Left renal cortex interstitium (tissue), 4 donors: ENCODE measurements at places on chromosomes 5 and 9. TPM values are rescaled to one million over a fixed set of nuclear protein-coding genes. Genes with fewer than 3 reads are reported as not detected.

DNA sequence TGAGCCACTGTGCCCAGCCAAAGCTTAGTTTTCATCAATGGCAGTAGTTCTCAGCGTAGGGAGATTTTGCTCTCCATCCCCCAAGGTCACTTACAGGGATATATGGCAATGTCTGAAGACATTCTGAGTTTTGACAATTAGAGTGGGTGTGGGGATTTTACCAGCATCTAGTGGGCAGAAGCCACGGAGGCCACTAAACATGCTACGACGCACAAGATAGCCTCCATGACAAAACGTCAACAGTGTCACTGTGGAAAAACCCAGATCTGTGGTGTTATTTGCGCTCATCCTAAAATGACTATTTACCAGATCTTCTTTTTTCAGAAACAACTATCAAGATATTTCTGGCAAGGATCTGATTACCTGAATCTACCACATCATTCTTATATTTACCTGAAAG lies 68.2 kb downstream of the CDC14B start:
- DNase-seq: no peak

- no peak for DNase-seq
Observed at GRCh38 chr9:126207256-126207655, 119.4 kb upstream of the MVB12B start.

- DNase-seq: no peak
Observed at GRCh38 chr9:8616414-8616813, 816.8 kb upstream of the DMAC1 start.

DNA sequence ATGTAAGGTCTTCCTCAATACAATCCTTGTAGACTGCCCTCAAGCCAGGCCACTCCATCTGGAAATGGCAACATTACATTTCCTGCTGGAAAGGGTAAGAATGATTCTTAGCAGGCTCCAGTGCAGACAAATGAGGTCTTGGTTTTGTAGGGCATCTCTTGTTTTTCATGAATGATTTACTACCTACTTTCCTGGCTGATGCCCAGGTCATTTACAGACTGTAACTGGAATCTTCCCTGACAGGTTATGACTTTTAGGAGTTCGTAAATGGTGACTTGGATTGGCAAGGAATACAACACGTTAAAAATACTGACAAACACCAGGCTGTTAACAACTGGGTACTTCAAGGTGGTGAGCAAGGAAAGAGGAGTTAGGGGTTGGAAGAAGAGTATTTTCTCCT lies 510.5 kb upstream of the TNC start:
- no peak for DNase-seq

GRCh38 chr9:86854898-86855523 lies 92.3 kb downstream of the GAS1 start:
- peak; percentile 83 for DNase-seq

DAB2 gene
- 224 TPM for polyA plus RNA-seq

- no peak for DNase-seq
Observed at GRCh38 chr5:96629774-96630173, 32.4 kb upstream of the CAST start.

GRCh38 chr5:168749391-168750100 lies 170.4 kb upstream of the PANK3 start:
- DNase-seq: no peak

DNA sequence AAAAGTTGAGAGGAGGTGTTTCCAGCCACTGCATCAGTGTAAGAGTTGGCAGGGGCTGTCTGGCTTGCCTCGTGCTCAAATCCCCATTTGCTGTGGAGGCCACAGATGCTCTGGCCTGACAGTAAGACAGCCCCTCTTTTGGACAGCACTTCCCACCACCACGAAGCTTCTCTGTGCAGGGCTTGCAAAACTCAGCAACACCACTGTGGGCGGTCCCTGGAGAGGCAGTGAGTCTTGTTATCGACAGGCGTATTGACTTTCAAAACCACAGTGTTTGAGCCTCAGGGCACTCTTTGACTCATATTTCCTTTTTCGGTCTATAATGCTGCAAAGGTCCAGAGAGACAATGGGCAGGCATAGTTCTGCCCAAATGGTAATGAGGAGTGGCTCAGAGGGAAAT lies 539.5 kb downstream of the EBF1 start:
- no peak for DNase-seq

DNA sequence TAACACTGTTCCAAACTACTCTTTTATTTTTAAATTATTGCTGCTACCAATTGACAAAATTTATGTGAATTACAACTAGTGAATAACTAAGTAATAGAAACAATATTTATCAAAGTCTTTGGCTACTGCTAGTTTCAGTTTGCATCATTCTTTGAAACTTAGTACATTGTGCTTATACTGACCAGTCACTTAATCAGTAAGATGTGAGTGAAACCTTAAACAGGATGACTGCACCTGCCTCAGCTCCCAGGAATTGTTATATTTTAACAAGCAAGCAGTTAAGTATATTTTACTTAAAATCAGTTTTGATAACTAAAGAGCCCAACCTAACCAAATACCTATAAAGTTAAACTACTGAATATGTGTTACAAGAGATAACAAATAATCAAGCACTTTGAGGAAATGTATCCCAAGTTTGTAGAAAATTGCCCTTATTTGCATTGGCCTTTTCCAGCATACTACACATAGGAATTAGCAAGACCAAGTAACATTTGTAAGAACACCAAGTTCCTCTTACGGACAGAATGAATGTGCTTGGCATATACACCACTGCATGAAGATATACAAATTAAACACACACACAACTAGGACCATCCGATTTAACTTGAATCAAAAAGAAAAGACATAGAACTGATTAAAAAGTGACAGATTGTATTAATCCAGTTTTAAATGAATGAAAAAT lies 545.5 kb upstream of the DAB2 start:
- DNase-seq: no peak

GRCh38 chr5:2656206-2656605 lies 95.3 kb downstream of the IRX2 start:
- no peak for DNase-seq
